T-helper 17 cell (primary cell): ENCODE measurements at places on chromosomes 7 and 10. TPM values are rescaled to one million over a fixed set of nuclear protein-coding genes. Genes with fewer than 3 reads are reported as not detected.

DNA sequence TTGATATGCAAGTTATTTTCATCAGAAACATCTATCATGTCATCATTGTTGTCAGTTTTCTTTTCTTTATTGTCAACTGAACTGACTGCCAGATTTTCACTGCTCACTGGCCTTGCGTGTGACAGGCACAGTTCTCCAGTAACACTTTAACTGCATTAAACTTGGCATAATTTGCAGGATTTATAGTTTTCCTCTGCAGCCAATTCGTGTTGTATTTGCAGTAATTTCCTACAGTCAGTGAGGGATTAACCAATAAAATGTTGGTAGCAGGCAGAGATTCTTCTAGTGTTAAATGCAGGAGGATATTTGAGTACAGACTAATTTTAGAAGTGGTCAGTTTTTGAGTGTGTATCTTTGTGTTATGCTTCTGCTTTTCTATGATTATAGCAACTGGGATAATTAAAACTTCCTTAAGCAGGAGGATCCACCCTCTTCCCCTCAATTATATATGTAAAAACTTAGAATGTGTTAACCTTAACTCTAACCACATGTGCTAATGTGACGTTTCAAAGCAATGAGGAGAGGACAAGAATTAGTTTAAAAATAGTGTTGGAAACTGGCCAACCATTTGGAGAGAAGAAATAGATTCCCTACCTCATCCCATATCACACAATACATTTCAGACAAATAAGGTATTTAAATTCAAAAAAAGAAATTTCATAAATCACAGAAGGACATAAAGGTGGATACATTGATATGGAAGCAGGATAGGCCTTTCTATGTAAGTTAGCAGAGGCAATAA is 365.5 kb upstream of the BMPER start:
- DNase-seq, result no peak

GRCh38 chr7:104584620-104585019 is 256.2 kb downstream of the LHFPL3 start:
- no peak for DNase-seq

DNA sequence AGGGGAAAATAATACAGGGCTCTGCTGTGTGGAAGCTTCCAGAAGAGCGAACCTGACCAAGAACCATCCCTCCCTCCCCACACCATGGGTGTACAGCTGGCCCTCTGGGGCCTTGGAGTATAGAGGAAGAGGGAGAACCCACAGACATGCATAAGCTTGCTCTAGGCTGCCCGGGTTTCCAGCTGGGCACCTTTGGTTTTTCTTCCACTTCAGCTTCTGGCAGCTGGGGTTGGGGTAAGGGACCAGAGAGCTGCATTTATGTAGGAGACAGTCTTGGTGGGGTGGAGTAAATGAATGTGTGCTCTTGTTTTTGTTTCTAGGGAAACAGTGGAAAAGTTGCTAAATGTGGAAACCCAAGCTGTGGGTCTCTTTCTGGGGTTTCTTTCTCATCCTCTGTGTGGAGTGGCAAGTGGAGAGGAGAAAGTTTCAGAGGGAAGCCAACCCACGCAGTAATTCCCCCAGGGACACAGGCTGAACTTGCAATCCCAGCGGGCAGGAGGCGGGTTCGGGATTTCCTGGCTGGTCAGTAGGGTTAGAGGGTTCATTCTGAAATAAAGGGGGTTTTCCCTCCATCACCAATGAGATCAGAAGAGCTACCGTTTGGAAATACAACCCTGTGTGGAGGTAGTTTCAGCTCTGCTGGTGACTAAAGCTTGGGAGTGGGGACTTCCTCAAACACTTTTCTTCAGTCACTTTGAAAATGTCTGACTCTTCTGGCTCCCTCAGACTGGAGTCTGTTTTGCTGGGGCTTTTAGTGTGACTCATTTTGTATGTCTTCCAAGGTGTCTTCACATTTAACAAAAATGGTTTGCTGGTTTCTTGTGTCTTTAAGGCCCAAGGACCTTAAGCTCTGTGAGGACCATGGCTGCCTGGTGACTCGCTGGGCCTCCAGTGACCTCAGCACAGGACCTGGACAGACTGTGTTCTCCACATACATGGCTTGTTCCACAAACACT is 22.2 kb upstream of the SRGN start:
- DNase-seq, result no peak

DNA sequence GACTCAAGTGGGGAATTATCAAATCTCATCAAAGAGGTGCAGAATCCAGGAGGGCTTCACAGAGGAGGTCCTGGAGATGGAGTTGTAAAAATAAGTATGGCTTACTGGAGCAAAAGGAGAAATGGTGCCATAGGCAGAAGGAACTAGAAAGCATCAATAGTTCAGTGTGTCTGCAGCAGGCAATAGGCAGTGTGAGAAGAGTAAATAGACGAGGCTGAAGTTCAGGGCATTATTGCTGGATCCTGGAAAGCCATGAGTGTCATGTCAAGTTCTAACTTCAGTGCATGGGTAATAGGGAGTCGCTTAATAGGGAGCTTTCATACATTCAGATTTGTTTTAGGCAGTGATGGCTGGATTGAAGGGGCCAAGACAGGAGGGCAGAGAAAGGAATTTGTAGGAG is 39.3 kb downstream of the CYP26A1 start:
- no peak for DNase-seq

GRCh38 chr7:78161781-78162180 is 363.2 kb downstream of the PHTF2 start:
- no peak for DNase-seq

- DNase-seq, result no peak
Measured at GRCh38 chr7:30731581-30731980, 20.4 kb upstream of the INMT start.

KIF11 gene
- total RNA-seq, result 1.0 TPM

MYH16 gene
- total RNA-seq, result not detected

FAM241B gene
- total RNA-seq, result 8.1 TPM

WDR86 gene
- total RNA-seq, result 9.7 TPM
